ENCODE measurements at places on chromosomes 5 and 9. TPM values are rescaled to one million over a fixed set of nuclear protein-coding genes. Genes with fewer than 3 reads are reported as not detected.

Gene IFNA13
- not detected for total RNA-seq

DNA sequence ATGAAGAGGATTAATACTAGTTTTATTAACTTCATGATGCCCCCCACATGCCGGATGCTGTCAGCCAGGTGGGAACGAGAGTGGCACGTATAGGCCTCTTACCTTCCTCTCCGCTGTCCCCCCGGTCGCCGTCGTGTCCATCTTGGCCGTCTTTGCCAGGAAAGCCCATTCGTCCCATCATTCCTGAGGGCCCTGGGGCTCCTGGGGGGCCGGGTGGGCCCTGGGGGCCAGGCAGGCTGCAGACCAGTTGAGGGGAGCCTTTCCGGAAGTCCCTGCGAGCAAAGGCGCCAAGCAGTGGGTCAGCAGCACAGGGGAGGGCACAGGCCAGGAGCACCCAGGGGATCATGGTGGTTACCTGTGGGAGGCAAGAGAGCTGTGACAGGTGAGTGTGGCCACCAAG lies 15.8 kb downstream of the C1QTNF2 start:
- DNase-seq = peak; percentile 76

Gene JAK2
- total RNA-seq = 67.2 TPM

- no peak for DNase-seq
Measured at GRCh38 chr5:158845941-158846340, 253.8 kb downstream of the EBF1 start.

DNA sequence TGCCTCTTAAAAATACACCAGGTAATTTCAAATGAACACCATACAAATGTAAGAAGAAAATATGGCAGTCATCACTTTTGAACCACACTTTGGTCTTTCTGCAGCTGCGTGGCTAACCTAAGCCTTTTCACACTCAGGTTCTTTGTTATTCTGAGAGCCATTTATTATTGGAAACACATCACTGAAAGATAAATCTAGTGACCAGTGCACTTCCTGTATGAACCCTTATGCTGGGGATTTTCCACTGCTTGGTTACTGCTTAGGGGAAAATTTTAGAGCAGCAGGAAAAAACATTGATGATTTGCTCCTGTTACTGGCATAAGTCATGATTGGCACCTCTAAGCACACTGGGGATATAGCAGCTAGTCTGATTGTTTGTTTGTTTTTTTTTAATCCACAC lies 58.6 kb upstream of the RANBP3L start:
- DNase-seq = no peak

Gene SLC34A1
- total RNA-seq = not detected

DNA sequence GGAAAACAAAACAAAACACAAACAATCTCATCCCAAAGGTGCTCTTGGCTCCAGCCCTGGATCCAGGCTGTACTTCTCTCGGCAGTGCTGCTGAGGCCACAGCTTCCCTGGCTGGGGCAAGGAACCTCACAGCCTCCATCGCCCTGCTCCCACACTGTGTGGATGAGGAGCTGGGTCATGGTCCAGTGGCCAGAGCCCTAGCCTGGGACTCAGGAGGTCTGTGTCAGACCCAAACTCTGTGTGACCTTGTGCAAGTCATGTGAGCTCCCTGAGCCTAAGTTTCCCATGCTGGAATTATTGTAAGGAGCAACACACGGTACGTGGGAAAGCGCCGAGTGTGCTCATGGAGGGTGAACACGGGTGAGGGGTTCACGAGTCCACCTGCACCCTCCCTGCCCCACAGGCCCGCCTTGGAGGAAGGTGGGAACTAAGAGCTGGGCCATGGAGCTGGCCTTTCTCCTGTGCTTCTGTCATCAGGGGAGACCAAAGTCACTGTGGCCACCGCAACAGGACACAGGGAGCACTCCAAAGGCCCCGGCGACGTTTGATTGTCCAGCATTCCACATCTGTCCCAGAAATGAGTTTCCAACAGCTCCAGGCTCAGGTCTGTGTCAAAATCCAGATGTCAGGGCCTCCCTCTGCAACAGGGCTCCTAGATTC lies 26.2 kb upstream of the SMU1 start:
- DNase-seq = no peak
